ENCODE measurements at places on chromosomes 13 and 19.

DNA sequence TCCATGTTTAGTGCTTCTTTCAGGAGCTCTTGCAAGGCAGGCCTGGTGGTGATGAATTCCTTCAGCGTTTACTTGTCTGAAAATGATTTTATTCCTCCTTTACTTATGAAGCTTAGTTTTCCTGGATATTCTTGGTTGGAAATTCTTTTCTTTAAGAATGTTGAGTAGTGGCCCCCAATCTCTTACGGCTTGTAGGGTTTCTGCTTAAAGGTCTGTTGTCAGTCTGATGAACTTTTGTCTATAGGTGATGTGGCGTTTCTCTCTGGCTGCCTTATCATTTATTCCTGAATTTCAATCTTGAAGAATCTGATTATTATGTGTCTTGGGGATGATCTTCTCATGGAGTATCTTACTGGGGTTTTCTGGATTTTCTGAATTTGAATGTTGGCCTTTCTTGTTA lies 26.0 kb downstream of the ZNF430 start:
- DNase-seq: no peak

DNA sequence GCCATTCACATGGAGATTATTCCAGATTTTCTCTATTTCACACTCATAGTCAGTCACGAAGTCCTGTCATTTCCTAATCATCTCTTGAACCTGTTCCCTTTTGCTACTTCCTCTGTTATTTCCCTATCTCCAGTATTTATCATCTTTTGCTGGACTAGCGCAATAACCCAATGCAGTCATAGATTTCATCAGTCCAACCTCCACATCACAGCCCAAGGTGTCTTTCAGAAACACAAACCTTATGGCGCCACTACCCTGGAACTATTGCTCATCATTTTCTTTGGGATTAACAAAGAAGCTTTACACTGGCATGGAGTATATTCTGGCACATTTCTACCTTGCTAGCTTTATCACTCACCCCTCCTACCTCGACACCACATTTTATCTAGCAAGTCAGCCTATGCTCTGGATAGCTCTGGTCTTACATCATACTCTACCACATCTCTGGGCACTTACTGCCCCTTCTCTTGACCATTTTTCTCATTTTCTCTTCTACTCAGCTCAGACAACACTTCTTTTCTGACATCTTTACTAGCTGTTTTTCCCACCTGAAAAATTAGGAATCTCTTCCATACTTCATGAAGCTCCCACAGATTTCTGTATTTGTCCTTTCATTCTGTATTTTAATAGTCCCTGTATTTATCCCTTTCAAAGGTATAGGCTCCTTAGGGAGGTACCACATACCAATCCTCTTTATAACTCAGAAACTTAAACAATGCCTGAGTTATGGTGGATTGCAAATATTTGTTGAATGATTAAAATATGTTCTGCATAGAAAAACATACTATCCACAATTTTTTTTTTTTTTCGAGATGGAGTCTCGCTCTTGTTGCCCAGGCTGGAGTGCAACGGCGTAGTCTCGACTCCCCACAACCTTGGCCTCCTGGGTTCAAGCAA lies 534.7 kb downstream of the KLF12 start:
- no peak for DNase-seq

DNA sequence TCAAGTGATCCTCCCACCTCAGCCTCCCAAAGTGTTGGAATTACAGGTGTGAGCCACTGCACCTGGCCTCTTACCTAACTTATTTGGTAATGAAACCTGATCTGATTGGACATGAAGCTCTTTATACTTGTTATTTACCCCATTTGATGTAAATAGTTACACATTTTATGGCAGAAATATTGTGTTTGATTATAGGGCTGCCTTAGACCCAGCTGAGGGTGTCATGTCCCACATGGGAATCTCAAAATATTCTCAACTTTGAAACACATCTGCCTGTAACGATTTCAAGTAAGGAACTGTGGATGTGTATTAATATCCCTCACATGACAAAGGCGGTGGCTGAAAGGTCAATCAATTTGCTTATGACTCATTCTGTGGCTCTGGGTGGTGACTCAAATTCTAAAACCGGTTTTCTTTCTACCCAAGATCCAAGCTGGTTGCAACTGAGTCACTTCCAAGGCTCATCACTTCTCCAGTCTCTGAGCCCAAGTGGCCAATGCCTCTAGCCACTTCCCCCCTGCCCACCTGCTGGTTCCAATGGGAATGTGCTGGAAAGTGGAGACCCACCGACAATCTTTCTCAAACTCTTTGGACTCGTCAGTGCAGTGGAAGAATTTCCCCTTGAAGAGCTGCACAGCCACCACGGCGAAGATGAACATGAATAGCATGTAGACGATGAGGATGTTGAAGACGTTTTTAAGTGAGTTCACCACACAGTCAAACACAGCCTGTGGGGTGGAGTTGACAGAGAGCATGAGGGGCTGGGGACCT lies 110.9 kb downstream of the IER2 start:
- no peak for DNase-seq

DNA sequence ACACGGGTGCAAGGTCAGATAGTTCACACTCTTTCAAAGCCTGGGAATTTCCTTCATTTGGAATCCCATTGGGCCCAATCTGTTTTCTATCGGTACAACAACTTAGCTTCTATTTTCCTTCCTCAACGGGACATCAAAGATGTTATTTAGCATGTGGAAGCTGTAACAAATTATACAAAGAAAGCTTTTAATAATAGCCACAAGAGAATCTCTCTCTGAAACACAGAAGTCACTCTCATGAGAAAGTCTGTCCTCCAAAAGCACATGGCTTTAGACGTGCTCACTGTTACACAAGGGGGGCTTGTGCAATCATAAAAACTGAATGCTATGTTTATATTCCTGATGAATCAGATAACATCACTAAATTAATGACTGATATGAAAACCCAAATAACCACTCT lies 28.9 kb upstream of the CYSLTR2 start:
- DNase-seq: no peak

DNA sequence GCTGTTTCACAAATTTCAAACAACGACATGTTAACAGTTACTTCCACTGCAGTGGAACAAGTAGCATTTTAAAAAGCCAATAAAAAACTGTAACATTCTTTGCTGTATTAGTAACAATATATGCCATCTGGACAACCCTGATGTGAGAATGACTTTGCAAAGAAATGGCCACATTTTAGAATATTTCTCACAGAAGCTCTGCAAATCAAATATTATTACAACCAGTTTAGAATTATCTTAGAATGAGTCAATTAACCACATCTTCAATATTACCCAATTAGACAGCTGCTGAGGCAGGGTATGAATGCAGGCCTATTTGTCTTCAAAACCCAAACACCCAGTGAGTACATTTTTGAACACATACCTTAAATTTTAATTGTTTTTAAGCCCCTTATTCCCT lies 3.2 kb downstream of the ZNF699 start:
- no peak for DNase-seq

All from NCI-H524 (cell line).